ENCODE measurements at places on chromosomes 6 and 20.

- peak; percentile 86 for DNase-seq
These were observed 5.6 kb downstream of the RAB23 start for GRCh38 chr6:57216235-57217101.

DNA sequence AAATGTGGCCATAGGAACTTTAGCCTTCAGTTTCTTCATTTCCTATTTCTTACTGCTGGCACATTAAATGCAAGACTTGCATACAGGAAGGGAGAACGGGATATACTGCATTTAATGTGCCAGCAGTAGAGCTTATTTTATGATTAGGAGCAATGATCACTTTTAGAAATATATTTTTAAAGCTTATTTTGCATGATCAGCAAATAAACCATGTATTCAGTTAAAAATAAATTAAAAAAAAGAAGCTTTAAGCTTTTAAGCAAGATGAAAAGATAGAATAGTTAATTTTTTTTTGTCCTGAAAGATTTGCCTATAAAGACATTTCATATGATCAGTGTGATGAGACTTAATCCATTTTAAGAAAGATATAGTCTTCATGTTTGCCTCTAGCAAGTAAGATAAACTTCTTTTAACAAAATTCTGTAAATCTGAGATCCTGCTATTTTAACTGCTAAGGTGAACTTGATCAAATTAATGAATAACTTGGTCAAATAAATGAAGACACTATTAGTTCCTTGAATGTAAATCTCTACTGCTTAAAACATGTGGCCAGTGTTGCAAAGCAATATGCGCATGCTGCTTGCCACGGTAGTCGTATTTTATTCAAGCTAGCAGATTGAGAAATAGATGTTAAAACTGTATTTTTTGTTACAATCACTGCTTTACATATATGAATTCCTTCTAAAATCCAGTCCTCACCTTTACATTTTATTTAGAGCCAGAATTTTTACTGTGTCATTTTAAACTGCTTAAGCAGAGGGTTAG is 36.2 kb upstream of the HCRTR2 start:
- no peak for DNase-seq

GRCh38 chr20:17935186-17935585 is 33.4 kb downstream of the SNX5 start:
- no peak for DNase-seq

DNA sequence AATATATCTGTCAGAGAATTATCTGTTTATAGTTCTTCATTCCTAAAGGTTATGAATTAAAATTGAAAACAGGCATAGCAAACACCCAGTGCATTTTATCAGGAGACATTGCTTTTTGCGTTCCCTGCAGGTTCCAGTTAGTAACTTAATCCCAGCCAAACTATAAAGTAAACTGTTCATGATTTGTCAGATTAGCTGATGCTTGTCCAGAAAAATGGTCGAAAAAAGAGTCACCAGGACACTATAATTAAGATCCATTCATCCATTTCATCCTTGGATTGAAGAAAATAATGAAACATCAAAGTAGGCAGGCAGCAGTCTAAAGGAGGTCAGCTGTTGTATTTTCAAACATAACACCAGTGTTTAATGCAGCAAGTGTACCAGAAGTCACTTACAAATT is 75.9 kb downstream of the EPHA7 start:
- DNase-seq: no peak

DNA sequence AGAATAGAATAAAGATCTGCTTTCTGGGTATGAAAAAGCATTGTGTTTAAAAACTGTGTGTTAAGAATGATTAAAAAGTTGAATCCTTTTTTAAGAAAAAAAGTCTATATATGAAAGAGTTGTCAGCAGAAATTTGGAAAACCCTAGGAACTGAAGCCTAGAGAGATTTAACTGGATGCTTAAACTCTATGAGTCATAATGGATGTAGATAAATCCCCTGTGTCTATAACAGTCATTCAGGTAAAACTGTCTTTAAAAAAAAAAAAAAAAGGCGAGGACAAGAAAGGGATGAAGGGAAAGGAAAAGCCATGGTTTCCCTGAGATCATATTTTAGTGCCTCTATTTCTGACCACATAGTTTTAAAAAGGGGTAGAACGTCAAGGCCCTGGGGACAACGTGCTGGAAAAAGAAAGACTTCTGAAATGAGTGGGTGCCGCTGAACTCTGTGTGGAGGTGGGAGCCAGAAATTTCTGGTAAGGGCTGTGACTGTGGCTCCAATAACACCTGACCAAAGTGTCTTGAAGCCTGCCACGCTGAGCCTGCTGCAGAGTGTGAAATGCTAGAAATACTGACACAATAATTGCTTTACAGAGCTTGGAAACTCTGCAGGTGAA is 302.6 kb upstream of the ARID1B start:
- no peak for DNase-seq

GRCh38 chr20:64269604-64270411 is 14.3 kb downstream of the PCMTD2 start:
- DNase-seq: no peak

DNA sequence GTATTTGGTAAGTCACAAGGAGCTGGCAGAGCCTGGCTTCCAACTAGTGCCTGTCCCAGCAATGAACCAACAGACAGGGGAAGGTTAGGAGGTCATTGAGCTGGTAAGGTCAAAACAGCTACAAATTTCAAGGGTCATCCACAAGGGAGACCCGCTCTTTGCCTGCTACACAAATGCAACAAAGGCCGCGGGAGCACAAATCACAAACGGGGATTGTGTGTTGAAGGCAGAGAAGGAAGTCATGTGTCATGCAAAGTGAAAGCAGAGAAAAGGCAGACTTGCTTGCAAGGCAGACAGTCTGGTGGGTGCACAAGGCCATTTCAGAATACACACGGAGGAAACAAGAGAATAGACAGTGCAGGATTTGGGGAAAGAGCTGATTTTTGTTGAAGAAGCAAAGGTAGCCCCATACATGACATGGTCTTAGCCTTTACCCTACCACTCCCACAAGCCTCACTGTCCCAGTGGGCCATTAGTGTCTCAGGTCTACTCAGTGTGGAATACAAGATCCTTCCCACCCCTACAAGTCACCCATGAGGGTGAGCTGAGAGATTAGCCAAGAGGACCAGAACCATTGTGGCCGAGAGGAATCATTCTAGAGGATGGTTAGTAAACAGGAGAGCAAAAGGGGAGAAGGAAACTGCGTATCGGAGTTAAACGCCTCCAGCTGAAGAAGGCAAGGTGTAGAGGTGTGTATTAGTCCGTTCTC is 18.1 kb upstream of the SAMHD1 start:
- DNase-seq: no peak

Measured in sigmoid colon (tissue), 7 donors.